ENCODE measurements at places on chromosomes 7 and 10.

GRCh38 chr7:155858521-155859061 is 46.3 kb upstream of the SHH start:
- no peak for DNase-seq

DNA sequence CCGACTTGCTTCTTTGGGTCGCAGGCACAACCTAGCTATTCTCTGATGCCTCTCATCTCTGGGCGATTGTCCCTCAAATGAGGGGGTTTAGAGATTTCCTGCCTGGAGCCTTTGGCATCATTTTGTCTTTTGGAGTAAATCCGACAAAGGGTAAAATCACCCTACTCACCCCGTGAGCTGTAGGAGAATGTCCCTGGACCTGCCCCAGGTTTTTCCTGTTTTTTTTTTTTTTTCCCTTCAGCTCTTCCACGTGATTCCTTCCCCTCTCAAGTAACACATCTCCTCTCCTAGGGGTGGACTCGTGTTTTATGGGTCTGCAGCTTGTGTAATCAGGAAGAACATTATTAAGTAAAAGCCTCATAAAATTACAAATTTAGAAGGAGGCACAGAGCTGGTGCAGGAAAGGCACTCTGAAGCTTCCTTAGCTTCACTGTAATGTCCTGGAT is 128.4 kb upstream of the ZNF746 start:
- no peak for DNase-seq

- DNase-seq: no peak
Observed at GRCh38 chr10:7458556-7458955, 47.7 kb upstream of the SFMBT2 start.

DNA sequence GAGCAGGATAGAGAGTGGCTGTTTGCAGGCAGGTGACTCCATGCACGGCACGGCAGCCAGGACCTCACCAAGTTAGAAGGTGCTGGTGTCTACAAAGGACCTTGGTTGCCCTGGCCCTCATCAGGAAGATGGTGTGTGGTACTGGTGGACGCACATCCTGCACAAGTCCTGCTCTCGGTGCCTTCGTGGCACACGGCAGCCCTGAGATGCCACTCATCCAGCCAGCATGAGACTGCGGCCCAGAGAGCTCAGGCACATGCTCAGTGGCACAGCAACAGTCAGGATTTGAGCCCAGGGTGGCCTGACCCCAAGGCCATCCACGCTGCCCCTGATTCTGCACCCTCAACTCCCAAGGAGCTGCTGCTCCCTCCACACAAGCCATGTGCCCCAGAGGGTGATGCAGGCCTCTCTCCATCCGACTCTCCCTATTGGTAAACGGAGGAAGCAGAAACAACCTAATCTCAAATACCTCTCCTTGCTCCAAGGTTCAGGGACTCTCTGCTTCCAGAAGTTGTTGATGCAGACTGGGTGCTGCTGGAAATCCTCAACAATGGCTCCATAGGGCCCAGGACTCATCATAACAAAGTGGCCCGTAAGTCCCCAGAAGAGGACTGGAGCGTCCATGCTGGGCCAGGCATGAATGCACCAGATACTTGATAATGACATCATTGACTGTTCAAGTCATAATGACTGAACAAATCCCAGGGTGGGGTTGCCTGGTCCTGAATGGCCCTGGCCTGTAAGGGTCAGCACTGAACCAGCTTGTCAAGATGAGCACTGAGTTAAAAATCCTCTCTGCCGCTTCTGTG is 93.6 kb downstream of the ARHGAP22 start:
- DNase-seq: no peak

GRCh38 chr10:60732807-60733516 is 45.3 kb upstream of the CDK1 start:
- no peak for DNase-seq

DNA sequence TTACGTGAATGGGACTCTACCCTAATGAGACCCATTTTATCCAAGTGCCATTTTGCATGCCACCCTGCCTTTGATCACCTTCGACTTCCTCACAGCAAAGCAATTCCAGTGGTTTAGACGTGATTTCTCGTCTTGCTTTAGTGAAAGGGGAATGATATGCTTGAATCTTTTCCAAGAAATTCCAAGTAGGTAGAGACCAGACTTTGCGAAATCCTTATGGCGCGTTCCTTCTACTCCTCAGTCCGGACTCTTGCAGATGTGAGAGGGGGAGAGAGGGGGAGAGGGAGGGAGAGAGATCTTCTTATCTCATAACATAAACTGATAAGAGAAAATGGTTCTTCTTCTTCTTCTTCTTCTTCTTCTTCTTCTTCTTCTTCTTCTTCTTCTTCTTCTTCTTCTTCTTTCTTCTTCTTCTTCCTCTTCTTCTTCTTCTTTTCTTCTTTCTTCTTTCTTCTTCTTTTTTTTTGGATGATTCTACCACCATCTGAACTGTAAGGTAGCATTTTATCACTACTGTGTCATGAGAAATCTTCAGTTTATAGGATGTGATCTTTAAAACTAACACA is 883 bp downstream of the SPAG6 start:
- no peak for DNase-seq

Data from stimulated activated CD4-positive, alpha-beta T cell treated with anti-CD3 and anti-CD28 coated beads, Interleukin-4, amount 100 ng/mL, for 4 hours (primary cell).